ENCODE measurements at places on chromosomes 2 and 18.

GRCh38 chr2:110903548-110903947 is 171.2 kb downstream of the ACOXL start:
- no peak for DNase-seq

- no peak for DNase-seq
These were observed 144.8 kb downstream of the SMAD7 start for GRCh38 chr18:48805826-48806535.

DNA sequence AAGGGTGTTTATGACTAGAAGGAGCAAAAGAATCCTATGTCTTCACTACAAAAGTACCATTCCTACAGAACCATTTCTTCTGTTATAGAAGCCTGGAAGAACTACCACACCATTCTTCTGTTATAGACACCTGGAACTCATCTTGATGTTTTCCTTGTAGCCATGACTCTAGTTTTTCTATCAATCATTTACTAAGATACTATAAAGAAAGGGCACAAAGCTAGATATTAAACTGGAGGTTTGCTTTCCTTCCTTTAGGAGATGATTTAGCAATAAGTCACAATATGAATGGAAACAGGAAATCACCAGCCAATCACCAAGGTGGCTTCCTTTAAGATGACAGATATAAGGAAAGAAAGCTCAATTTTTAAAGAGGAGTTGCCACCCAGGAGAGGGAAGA is 100.3 kb upstream of the NEUROD1 start:
- no peak for DNase-seq

DNA sequence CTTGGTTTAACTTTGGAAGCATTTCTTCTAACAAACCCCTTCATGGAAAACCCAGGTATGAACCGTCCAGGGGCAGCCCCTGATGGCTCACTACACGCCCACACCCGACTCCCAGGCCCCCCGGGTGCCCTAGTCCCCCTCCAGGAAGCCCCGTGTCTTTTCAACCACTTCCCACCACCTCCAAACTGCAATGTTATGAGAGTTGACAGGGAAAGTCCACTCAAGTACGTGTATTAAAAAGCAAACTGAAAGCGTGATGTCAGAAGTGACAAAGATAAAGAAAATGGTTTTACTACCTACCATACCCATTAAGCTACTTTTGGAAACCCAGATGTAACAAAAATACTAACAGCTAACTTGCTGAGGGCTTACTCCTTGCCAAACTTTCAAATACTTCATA is 51.5 kb downstream of the L3MBTL4 start:
- no peak for DNase-seq

DNA sequence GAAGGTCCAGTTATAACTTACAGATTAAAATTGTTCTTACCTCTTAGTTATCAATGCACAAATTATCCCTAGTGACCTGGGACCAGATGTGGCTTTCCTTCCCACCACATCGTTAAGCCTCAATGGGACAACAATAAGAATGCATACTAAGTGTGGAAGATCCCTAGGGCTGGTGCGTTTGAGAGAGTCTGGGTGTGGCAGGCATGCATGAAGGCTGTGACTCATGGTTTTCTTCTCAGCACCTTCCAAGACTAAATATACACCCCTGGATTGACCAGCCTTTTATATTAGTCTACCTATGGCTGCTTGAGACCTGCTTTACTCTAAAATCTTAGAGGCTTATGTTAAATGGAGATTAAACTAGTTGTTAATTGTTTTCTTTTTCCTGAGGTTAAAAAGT is 261.7 kb upstream of the SLC14A2 start:
- DNase-seq: no peak

GRCh38 chr2:71618327-71619113 is 165.2 kb downstream of the DYSF start:
- DNase-seq: no peak

GRCh38 chr2:27922842-27923241 is 32.3 kb downstream of the BABAM2 start:
- DNase-seq: no peak

DNA sequence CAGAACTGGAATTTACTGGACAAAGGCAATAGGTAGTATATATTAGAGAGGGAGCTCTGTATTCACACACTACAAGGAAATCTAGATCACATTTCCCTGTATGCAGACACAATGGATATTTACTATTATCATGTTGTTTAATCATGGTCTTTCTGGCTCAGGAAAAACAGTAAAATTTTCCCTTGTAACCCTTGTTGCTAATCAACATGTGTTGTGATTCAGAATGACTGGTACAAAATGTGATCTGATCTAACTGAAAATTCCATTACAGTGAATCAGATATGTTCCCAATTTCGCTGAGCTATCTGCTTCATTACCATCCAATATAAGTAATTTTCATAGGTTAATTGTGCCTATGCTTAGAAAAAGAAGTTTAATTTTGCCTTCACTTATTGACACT is 1109.7 kb downstream of the LRP1B start:
- no peak for DNase-seq

GRCh38 chr2:40428439-40428838 is 23.5 kb downstream of the SLC8A1 start:
- no peak for DNase-seq

DNA sequence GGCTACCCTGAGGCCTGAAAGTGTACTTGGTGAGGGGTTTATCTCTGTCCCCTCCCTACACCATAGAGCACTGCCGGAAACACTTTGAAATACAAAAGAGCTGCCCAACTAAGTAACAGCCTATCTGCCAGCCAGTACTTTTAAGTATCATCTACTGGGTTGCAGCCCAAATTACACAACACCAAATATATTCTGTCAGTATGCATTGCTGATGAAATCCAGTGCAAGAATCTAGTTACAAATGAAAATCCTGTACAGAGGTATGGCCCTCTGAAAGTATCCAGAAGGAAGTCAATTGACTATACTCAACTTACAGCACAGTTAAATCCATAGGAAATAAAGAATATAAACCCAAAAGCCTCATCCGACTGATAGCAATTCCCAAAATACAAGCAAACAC is 280.8 kb downstream of the CCDC85A start:
- DNase-seq: no peak

DNA sequence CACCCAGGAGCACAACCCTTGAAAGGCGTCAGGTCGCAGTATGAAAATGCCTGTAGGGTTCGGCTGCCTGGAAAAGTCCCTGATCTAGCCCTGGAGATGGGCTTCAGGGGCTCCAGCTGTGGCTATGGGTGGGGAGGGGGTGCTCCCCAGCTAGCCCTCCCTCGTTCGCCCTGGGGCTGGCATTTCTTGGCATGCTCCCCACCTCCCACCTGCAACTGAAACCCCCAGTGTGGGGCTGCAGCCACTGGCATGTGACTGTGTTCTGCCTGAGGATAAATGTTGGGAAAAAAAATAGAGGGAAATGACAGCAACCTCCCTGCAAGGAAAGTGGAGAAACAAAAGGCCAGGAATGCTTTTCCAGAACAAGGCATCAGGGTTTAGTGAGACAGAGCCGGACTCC is 109.2 kb downstream of the COPS8 start:
- DNase-seq: no peak

DNA sequence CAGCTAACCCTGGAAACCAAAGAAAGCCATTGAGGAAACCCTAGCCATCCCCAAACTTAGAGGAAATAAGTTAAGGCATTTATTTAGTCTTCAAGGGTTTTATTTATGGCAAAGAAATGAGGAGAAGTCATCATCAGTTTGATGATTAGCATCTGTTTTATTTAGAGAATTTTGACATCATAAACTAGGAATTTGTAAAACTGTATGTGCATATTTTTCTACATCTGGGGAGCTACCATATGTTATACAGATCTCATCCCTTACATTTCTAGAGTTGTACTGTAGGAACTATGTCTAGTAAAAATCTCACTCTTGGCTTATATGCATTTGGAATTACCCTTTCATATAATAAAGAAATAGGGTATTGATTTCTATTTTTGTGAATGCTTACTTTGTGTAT is 48.7 kb downstream of the FMNL2 start:
- no peak for DNase-seq

DNA sequence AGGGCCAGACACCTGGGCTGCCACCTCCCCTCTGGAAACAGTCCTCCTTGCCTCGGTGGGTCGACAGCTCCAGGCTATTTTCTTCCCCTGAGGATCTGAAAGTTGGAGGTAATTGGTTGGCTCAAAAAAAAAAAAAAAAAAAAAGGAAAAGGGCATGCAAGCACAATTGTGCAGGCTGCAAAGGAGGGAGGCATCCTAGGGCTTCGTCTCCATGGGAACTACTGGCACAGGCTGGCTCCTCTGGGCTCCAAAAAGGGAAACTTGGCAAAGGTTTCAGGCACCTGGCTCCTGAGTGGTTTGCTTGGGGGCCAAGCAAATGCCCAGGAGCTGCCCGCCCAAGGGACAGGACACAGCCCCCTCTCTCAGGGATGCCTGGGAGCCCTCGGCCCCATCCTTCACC is 1.1 kb upstream of the KCNIP3 start:
- DNase-seq: no peak

DNA sequence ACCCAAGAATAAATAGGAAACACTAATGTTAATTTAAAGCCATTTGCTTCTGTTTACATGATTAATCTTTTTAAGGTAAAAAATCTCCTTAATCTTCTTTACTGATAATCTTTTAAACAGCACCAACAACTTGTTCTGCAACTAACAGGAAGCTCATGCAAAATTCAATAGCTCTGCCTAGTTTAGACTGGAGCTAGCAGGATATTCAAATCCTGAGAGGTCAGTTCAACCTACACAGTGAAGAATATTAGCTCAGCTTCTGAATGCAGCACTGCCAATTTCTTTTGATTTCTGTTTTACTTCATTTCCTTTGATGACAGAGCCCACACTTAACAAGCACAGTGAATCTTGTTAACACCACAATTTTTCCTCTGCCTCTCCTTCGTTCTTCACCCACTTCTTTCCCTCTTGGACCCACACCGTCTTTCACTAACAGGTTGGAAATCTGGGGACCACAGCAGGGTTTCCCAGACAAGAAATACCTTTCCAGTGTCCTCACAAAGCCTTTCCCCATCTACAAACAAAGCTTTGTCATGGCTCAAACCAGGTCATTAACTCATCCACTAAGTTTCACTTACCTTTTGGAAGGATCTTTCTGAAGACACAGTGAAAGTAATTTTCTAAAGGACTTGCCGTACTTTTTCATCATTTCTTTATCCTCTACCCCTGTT is 109.8 kb downstream of the STK39 start:
- no peak for DNase-seq

GRCh38 chr18:70028734-70029133 is 81.1 kb upstream of the CD226 start:
- DNase-seq: no peak

GRCh38 chr2:100673691-100674485 is 111.1 kb downstream of the PDCL3 start:
- DNase-seq: no peak

DNA sequence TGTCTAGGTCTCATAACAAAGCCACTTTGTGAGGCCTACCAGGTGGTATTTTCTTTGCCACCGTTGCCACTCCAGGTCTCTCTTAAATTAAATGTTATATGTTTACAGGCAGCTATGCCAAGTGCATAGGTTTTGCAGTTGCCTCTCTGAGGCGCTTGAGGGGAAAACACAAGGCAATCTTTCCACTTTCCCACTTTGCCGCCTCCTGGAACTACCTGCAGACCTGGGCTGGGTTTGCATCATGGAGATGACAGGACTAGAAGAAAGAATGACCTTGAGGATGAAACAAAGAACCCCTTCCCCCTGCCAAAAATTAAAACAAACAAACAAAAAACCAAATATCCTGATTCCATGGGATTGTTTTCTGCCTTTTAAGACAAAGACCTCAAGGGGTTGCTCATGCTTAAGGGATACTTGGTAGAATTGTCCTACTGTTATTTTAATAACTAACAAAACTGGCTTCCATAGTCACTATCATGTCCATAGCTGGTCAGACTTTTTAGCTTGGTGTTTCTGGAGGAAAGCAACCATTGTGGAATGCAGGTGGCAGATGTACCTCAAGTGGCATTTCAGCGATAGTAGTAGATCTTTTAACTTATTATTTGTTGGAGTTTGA is 159.9 kb downstream of the PRPF40A start:
- peak; percentile 19 for DNase-seq

- no peak for DNase-seq
These were observed 7.1 kb downstream of the TMEM163 start for GRCh38 chr2:134711692-134712091.

GRCh38 chr18:22387364-22387763 is 30.4 kb downstream of the CTAGE1 start:
- DNase-seq: no peak

GRCh38 chr2:36394804-36395203 is 39.2 kb downstream of the CRIM1 start:
- DNase-seq: no peak
